Spleen (tissue), 13 donors: ENCODE measurements at places on chromosomes 1 and 21.

DNA sequence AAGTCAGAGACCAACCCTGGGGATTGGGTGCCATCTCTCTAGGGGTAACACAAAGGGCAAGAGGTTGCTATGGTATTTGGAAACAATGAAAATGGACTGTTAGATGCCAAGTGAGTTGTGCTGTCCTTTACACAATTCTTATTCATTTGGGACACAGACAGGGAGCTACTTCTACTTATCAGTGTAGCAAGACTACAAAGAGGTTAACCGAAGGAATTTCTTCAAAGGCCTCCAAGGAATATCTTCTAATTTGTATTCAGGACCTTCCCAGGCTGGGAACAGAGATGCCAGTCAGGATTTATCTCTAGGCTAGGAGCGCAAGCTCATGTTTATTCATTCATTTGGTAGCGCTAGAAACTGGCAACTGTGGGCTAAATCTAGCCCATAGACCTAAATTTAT lies 2.6 kb downstream of the NAXE start:
- no peak for DNase-seq

DNA sequence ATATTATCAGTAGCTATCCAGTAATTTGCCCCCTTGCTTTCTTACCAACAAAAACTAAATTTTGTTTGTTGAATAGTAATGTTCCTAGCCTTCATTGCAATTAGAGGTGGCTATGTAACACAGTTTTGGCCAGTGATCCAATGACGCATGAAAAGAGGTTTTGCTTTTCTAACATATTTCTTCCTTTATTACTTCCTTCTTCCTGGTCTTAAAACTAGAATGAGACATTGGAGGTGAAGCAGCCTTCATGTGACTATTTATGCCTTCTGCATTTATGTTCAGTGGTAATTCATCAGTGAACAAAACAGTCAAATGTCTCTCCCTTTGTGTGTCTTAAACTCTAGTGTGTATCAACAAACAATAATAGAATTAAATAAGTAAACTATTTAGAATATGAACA lies 35.5 kb downstream of the LRIF1 start:
- no peak for DNase-seq

DNA sequence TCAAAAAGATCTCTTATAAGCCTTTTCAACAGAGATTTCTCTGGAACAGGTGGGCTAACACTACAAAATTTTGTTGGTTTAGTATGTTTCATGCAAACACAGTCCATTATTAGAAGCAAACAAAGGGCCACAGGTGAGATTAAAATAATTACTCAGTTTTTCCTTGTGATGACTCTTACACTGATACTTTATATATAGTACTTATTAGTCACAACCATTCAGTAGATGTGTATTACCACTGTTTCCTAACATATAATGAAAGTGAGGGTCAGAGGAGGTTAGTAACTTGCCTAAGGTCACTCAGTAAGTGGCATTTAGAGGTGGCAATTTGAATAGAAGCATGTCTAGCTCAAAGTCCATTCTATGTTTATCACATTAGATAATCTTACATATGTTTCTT lies 44.2 kb downstream of the CYYR1 start:
- no peak for DNase-seq

DNA sequence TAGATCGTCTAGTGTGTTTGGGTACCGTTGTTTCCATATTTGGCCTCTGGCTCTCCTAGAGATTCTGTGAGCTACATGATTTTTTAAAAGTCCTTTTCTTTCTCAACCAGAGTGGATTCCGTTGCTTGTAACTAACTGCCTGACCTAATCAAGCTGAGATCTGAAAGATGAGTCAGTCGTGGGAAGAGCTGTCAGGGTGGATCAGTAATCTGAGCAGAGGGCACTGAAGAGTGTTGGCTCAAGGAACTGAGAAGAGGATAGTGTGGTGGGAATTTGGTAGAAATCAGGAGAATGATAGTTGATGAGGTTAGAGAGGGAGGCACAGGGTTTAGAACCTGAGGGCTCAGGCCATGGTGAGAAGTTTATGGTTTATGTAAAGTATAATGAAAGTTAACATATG lies 52.2 kb downstream of the TRAF5 start:
- no peak for DNase-seq

- DNase-seq: peak; percentile 85
Observed at GRCh38 chr1:247415423-247416361, at the start of gene NLRP3. TSS of gene NLRP3 (plus strand) at chr1:247416173. CDS start at chr1:247418801, 2,628 bp downstream.

- DNase-seq: no peak
Observed at GRCh38 chr1:227889863-227890405, 57.8 kb downstream of the WNT9A start.

GRCh38 chr21:45466330-45467220 lies 61.6 kb downstream of the COL18A1 start:
- peak; percentile 70 for DNase-seq

DNA sequence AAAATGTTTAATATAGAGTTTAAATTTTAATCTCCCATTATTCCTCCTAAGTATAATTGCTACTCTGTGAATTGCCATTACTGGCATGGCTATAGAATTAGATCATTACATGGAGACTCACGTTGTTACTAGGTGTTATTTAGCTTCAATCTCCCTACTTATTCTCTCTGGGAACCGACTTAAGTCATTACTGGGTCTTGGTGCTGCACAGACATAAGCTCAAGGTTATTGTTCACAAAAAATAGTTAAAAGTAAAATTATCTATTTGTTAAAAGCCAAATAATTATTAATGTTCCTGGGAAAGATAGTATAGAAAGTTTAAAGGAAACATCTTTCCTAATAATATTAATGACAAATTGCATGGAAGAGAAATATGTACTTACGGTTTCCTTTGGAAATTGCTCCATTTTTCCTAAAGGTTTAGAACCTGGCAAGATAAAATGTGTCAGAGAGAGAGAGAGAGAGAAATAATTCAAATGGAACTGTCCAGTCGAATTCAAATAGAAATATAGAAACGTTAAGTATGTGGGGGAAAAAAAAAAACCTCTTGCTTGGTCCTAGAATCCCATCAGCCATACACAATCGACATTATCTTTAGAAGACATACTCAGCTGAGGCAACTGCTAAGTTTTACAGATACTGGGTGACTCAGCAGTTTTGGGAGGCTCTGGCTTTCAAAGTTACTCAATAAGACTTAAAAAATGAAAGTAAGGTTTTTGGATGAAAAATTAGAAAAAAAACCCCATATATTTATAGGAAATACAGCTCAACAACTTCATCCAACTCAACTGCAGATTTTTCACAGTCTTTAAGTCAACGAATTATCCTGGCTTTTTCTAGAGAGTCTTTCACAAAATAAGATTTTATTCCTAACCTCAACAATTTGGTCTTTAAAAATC lies at the start of gene SPTA1:
Gene SPTA1 (minus strand): TSS at position 605 of the 899 bp plus-strand sequence. CDS start 198 bp downstream, at position 407.
- DNase-seq: no peak

- no peak for DNase-seq
Observed at GRCh38 chr1:186244825-186245224, 130.2 kb downstream of the TPR start.

GRCh38 chr21:33286600-33287456 lies 20.7 kb downstream of the IL10RB start:
- DNase-seq: no peak

DNA sequence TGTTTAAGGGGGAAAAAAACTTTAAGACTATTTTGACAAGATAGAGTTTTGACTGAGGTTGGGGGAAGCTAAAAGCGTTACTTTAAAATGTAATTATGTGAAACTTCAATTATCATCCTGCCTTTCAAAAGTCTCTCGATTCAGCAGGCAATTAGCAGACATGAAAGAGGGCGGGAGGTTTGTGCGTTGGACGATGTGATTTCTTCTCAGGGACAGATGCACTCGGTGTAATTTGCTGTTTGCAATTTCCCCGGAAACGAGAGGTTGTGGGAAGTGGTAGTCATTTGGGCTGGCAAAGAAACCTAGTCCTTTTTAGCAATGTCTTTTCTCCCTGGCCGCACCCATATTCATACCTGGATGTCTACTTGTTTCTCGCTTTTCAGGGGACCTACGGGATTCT lies 27.1 kb downstream of the KAZN start:
- DNase-seq: no peak

GRCh38 chr1:234550341-234551031 lies 59.5 kb downstream of the IRF2BP2 start:
- no peak for DNase-seq

DNA sequence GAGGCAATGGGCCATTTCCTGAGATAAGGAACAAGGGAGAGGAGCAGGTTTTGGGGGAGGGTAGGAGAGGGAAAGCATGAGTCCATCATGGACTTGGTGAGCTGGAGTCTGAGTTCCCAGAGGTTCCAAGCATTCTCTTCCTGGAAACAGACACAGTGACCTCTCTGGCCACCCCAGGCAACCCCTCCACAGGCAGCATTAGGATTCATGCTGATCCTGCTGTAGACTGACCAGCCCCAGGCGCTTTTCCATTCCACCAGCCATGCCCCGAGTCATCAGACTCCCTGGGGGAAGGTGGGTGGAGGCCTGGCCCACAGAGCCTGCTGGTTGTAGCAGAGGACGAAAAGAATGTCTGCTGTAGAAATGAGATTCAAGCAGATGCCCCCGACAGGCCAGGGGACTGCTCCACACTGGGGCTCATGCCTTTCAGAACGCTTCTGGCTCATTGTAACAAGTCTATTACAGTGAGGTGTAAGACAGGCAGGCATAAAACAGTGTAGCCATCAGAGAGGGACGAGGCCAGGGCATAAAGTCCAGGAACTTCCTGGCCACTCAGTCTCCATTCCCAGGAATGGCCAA lies 52.2 kb downstream of the KCND3 start:
- no peak for DNase-seq
